ENCODE measurements at places on chromosomes 3 and 15.

DNA sequence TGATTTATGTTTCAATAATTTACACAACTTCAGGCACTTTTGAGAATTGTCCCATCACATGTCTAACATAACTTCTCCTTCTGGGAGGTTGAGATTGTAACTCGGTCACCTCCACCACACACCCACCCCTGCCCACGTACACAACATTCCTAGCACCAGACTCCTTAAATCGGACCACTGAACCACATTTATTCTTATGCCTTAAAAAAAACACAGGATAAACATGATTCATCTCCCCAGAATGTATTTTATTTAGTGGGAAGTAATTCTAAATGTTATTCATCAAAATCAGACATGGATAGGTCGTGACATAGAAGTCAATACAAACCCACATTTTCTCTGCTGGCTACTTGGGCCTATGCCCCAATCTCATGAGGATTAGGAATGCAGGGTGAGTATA, 3.0 kb downstream of the SNTN start:
- DNase-seq: no peak

GRCh38 chr3:38580450-38581382, 68.8 kb downstream of the SCN5A start:
- no peak for DNase-seq

GRCh38 chr15:54082836-54083492, 104.7 kb downstream of the UNC13C start:
- DNase-seq: no peak

GRCh38 chr3:52763466-52763865, 7.3 kb downstream of the NEK4 start:
- no peak for DNase-seq

DNA sequence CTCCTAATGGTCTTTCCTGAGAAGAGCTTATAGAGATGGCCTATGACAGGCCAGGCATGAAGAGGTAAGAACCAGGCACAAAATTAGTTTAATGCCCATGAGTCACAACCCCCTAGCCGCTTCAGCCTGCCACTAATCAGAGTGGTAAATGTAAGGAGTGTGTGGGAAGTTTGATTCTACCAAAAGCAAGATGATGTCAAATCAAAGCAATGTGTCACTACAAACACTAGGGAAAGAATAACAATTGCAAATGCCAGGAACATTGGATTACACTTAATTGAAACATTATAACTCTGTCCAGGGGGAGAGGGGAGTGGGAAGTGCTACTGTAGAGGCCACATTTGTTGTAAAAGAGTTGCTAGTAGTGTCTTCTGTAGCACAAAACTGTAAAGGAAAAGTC, 596.6 kb upstream of the AGTR1 start:
- DNase-seq: no peak

DNA sequence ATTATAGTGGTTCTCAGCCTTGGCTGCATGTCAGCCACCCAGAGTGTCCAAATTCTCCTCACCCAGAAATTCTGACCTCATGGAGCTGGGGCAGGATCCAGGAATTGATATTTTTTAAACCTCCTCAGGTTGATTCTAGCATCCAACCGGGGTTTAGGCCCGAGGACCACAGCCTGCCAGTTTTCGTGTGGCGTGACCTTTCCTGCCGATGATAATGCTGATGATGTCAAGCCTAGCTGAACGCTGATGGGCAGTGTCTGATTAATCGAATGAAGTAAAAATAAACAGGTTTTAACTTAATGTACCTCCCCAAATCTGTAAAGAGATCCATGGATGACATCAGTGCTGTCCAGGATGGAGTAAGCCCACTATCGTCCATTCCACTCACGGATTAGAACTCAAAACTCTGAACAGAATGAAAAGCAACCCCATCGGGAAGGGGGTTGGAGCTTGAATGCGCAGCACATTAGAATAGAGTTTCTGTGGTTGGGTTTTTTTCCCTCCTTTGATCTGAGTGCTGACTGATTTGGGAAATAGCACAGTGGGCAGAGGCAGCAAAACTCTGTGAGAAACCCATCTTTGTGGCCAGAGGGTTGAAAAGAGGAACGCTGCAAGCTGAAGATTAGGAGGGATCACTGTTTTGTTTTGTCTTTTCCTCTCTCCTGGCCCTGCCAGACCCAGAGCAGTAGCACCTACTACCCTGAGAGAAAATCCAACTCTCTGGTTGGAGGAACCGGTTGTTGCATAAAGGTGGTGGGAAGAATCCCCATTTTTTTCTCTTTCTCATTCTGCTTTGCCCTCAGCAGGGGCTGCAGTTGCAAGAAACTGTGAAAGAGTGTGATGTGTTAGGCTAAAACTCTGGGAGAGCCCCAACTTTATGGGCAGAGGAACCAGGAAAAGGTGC, 153.9 kb downstream of the APBA2 start:
- no peak for DNase-seq

GRCh38 chr15:101276501-101277037, 716 bp downstream of the SELENOS start:
- DNase-seq: no peak

GRCh38 chr3:51354731-51355615, 30.1 kb upstream of the MANF start:
- DNase-seq: no peak

GRCh38 chr15:96046620-96047240, 283.8 kb upstream of the NR2F2 start:
- DNase-seq: no peak

DNA sequence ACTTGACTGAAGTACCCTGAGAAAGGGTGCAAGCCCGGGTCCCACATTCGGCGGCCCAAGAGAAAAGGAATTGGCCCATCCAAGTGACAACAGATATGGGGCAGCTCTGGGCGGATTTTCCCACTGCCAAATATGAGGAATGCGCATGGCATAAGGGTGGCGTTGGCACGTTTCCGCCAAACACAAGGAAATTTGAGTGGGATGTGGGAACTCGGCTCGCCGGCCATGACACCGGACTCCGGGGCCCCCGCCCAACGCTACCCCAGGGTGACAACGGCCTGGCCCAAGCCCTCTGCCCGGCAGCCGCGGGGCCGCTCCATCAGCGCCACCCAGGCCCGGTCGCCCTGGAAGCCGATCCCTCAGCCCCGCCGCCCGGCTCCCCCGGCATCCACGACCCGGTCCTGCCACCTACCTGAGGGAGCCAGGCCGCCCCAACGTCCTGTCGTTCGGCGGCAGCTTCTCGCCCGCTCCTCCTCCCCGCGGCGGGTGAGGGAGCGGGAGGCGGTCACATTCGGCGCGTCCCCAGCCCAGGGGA, 449 bp downstream of the RAF1 start:
- DNase-seq: no peak

DNA sequence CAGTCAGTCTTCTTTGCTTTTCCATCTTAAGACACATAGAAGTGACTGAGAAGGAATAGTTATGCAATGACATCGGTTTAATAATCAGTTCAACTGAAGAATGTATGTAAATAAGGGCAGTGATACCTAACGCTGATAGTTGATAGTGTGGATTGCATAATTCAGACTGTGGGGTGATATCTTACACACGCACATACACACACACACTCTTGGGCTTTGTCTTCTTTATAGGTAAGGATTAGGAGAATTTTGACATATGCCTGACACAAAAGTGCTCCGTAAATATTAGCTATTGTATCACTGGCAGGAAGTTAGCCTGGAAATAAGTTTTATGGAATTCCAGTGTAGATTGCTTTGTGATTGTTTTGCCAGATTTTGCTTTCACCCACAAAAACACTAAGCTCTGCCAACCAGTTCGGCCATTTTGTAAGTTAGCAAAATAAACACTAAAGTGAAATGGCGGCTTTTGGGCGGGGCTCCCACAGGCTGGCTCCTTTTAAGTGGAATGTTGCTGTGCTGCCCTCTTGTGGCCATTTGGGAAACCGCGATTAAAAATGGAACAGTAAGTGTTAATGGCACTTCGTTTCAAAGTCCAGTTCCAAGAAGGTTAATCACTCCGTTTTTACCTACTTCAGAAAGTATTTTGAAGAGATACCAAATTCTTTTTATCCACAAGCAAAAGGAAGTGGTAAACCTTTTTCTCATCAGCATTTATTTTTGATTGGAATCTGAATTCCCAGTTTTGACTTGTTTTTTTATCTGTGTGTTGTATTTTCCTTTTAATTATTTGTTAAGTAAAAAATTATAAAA, 17.7 kb downstream of the CHD2 start:
- peak; percentile 71 for DNase-seq

GRCh38 chr15:44710236-44711095, 657 bp downstream of the PATL2 start:
- peak; percentile 22 for DNase-seq

- peak; percentile 59 for DNase-seq
Observed at GRCh38 chr3:71066849-71067261, 516.7 kb downstream of the FOXP1 start.

- DNase-seq: no peak
Observed at GRCh38 chr3:29083081-29083480, 197.8 kb upstream of the RBMS3 start.

DNA sequence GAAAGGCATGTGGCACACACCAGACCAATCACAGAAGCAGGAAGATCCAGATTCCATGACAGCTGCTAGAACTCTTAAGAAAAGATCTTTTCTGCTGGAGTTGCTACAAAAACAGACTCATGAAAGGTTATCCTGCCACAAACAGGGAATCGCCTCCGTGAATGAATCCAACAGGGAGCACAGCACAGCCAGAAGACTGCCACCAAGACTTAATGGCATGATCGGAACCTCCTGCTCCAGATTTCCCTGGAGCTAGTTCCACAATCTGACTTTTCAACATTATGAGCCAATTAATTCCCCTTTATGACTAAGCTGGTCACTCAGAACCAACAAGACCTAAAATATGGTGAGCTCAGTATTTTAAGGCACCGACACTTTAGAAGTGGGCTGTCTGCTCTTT, 232.5 kb downstream of the FOXP1 start:
- DNase-seq: no peak

- no peak for DNase-seq
Observed at GRCh38 chr3:29026286-29026685, 254.6 kb upstream of the RBMS3 start.

DNA sequence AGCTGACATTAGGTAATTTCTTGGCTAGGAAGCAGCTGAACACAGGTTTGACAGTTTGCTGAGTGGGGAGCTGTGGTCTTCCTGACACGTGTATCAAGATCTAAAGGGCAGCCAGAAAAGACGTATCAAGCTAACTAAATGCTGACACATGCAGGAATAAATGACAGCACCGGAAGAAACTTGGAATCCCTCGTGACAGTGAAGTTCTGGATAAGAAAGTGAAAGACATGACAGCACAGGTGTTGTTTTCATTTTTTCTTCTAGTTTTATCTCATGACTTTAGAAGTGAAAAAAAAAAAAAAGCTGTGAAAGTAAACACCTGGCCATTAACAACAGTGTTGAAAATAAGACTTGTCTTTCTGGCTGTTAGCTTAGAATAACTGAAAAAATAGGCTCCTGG, 48.7 kb downstream of the FGF7 start:
- DNase-seq: no peak

- peak; percentile 61 for DNase-seq
Observed at GRCh38 chr3:143307613-143308183, 188.1 kb downstream of the CHST2 start.

GRCh38 chr15:84081391-84082168, 154.0 kb upstream of the GOLGA6L4 start:
- DNase-seq: no peak

DNA sequence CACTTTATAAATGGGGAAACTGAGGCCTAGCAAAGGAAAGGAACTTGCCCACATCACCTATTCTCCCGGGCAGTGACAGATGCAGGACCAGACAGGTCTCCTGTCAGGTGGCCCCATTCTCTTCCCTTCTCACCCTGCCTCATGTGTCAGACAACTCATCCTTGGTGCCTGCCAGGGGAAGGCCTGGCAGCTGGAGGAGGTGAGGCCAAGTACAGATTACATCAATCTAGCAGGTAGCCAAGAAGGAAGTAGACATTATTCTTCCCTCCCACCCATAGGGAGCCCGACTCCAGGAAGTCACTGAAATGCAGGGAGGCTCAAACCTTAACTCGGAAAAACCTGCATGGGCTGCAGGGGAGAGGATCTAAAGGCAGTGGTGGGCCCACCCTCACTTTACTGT, 39.6 kb downstream of the DAPK2 start:
- DNase-seq: peak; percentile 83

DNA sequence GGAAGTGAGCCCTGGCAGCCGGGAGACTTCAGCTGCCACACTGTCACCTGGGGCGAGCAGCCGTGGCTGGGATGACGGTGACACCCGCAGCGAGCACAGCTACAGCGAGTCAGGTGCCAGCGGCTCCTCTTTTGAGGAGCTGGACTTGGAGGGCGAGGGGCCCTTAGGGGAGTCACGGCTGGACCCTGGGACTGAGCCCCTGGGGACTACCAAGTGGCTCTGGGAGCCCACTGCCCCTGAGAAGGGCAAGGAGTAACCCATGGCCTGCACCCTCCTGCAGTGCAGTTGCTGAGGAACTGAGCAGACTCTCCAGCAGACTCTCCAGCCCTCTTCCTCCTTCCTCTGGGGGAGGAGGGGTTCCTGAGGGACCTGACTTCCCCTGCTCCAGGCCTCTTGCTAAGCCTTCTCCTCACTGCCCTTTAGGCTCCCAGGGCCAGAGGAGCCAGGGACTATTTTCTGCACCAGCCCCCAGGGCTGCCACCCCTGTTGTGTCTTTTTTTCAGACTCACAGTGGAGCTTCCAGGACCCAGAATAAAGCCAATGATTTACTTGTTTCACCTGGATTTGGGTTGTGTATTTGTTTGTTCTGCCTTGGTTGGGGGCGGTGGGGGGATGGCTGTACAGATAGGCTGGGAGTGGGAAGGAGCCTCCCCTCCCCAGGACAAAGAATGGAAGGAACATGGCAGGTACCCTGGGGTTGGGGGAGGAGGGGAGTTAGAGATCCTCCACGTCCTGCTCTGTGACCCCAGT, 2.9 kb upstream of the GRM2 start:
- no peak for DNase-seq

DNA sequence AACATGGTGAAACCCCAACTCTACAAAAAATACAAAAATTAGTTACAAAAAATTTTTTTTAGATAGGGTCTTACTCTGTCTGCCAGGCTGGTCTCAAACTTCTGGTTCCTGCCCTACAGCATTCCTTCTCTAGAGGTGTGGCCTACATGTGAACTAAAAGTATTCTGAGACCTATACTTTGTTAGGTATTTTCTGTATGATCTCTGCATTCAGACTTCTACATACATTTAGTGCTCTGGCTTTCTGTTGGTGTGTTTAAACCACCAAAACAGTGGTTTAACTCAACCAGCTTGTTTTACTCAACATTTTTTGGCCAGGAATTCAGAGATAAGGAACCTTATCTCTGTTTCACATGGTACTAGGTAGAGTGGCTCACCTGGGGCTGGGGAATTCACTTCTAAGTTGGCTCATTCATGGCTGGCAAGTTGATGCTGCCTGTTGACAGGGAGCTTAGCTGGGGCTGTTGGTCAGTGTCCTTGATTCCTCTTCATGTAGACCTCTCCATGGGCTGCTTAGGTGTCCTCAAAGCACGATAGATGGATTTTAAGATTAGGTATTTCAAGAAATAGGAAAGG, 41.4 kb upstream of the BSN start:
- no peak for DNase-seq

GRCh38 chr3:66851894-66852613, 146.1 kb upstream of the KBTBD8 start:
- no peak for DNase-seq

DNA sequence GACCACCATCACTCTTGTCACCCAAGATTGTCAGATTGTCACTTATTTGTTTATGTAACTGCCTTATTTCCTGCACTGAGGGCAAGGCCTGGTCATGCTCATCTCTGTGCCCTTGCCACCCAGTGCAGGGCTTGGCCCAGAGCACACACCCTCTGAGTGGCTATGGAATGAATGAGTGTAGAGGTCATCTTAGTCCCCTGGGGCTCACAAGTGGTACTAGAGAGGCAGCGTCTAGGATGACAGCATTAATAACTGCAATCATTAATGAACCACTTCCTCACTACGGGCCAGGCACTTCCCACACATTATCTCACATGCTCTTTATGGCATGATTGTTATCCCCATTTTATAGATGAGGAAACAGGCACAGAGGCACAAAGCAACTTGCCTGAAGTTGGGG, 117.0 kb downstream of the SMAD6 start:
- DNase-seq: no peak
